Nucleus accumbens (tissue), 56 donors: ENCODE measurements at places on chromosomes 5 and 9.

GRCh38 chr9:1337169-1337568 lies 287.0 kb downstream of the DMRT2 start:
- no peak for DNase-seq

DNA sequence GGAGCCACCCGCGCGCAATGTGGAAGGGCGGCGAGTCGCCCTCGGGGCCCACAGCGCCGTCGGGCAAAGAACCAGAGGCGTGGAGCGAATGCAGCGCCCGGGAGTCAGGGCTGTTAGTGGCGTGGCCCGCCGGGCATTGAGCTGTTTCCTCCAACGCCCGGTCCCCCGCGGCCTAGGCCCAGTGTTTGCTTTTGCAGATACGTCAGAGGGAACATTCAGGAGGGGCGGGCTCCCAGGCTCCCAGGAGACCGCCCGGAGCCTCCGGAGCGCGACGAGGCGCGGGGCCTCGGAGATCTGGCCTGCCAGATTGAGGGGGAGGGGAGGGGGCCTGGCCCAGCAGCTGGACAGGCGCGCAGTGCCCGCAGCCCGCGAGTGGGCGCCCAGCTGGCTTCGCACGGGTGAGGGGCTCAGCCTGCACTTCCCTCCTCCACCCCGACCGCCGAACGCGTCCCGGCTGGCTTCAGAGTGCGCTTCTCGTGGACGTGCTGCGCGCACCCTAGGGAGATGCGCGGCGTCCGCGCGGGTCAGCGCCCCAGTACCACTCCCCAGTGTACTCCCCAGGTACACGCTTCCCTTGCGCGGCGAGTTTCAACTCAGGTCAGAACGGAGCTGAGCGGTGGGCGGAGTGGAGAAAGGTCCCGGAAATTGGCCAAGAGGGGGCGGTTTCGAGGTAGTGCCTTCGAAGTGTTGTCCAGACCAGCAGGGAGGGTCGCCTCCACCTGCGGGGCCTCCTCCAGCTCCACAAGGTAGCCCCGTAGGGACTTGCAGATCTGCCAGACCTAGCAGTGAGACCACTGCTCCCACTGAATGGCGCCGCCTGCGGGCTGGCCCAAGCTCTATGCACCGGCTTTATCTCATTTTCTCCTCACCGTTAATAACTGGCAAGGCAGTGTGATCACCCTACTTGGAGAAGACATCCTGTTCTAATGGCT lies 130.4 kb downstream of the TMEM174 start:
- no peak for DNase-seq

DNA sequence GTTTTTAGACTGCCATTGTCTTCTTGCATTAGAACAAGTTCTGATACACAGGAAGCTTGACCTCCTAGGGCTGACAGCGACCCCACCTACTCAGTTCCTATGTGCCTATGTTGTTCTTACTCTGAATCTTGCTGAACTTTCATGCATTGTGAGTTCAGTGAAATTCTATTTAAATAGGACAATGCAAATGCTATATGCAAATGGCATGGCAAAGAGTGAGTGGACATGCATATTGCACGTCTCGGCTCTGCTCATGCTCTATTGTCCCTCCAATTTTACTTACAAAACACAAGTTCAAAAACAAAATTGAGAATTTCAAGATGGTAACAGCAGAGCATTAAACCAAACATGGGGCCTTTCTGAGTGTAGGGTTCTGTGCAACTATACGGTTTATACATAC lies 5.3 kb upstream of the DCP2 start:
- DNase-seq: no peak

DNA sequence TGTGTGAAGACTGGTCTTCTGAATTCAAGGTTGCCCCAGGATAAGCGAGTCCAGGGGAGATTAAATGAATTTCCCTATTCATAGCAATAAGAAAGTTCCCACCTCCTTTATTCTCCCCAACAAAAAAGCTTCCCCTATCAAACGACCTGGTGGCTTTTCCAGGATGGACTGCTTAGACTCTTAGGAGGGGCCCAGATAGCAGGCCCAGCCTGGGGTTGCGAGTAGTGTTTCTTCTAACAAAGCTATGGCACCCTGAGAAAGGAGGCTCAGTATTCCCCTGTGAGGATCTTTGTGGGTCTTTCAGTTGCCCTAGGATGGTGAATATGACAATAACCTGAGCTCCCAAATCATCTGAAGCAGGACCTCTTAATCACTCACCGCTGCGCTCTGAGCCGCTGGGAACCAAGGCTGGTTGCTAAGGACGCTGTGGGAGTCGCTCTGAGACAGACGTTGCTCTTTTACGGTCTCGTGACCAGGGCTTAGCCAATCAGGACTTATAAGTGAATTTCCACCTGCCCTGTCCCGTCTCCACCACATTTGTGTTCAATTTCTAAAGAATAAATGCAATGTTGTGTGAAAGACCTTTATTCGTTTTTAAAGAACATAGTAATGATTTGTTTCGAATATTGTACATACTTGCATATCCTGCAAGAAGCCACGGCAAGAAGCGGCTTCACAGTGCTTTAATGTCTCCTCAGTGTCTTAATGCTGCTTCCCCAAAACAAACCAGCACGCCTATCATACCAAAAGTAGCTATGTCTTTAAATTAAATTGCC lies at the start of gene TMEM232:
TMEM232 (minus strand) TSS at position 423 of the 776 bp plus-strand sequence. CDS start 59,319 bp downstream, outside the sequence.
- DNase-seq: peak; percentile 68
